ENCODE measurements at places on chromosomes 6 and 20. TPM values are rescaled to one million over a fixed set of nuclear protein-coding genes. Genes with fewer than 3 reads are reported as not detected.

TEAD3 gene
- 11.6 TPM for total RNA-seq

CST8 gene
- total RNA-seq: not detected

HSPA1L gene
- 0.62 TPM for total RNA-seq

FABP7 gene
- total RNA-seq: not detected

OR2J3 gene
- not detected for total RNA-seq

PI16 gene
- not detected for total RNA-seq

GPX5 gene
- total RNA-seq: not detected

CCDC28A gene
- total RNA-seq: 7.2 TPM

DSP gene
- 0.29 TPM for total RNA-seq

ADGB gene
- not detected for total RNA-seq

TMEM74B gene
- total RNA-seq: not detected

TRIM40 gene
- not detected for total RNA-seq

CRISP1 gene
- not detected for total RNA-seq

SLC22A2 gene
- total RNA-seq: not detected

VNN1 gene
- total RNA-seq: 0.06 TPM

PRKN gene
- total RNA-seq: 8.4 TPM

LPA gene
- not detected for total RNA-seq

RNF144B gene
- total RNA-seq: 0.64 TPM

HLA-DMB gene
- not detected for total RNA-seq

DEFB132 gene
- not detected for total RNA-seq

EGFL8 gene
- 0.12 TPM for total RNA-seq

GRIK2 gene
- total RNA-seq: 0.44 TPM

SUMO4 gene
- 0.19 TPM for total RNA-seq

ATP6V1G2 gene
- total RNA-seq: 2.1 TPM

CEP162 gene
- 3.4 TPM for total RNA-seq

COL11A2 gene
- total RNA-seq: 0.05 TPM

HDDC2 gene
- 39.4 TPM for total RNA-seq

FLOT1 gene
- 68.3 TPM for total RNA-seq

PGC gene
- total RNA-seq: not detected

CYP39A1 gene
- total RNA-seq: 0.19 TPM

HTR1E gene
- total RNA-seq: not detected

OXT gene
- not detected for total RNA-seq

SLC4A11 gene
- total RNA-seq: 1.5 TPM

IL17A gene
- not detected for total RNA-seq

Data from cardiac ventricle fibroblast (primary cell).